SHP77 (cell line): ENCODE measurements at places on chromosomes 2 and 18.

DNA sequence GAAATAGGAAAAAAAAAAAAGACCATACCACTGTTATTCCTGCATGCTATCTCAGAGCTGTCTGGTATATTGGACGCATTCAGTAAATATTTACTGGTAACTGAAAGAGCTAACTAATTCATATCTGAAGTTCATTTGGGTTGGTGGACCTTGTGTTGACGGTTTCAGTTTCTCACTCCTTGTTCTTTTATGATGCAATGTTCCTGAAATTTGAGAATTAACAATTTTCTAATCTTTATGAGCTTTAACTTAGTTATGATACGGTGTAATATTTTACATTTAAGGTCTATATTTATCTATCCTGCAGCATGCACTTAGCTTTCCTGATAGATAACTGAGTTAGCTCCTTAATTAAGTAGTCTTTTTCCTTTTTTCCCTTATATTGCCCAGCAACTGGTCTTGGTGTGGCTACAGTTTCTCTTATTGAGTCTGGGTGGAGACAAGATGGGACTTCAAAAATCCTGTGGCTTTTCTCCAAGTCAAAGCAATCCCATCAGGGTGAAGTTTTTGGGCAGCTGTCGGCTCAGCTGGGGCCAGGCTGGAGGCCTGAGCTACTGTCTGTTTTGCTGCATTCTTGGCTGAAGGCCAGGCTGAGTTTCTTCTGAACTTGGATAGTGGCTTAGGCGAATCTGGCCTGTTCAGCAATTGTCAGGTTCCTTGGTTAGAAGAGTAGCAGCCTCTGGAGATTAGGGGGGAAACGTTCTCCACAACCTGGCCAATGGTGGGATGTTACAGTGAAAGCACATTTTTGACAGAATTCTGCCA lies 78.4 kb upstream of the MEX3C start:
- no peak for DNase-seq

GRCh38 chr2:241007880-241008710 lies 9.7 kb downstream of the SNED1 start:
- DNase-seq: no peak

- peak; percentile 7 for DNase-seq
These were observed 1.7 kb upstream of the STAMBP start for GRCh38 chr2:73827018-73827417.

DNA sequence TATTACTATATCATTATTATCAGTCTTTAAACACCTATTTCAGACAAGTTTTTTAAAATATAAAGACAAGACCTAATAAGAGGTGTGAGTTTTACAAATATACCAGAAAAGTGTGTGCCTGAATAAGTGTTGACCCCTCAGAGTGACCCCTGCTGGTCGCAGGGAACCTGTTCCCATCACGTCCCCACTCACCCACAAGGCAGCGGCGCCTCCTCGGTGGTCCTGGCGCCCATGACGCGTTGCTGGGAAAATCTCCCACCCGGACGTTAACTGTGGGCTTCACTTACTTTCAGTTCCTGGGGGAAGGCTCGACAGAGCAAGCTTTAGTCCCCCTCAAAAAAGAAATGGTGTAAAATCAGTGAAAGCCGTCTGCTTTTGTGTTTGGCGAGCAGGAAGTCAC lies 93.5 kb downstream of the TMEM18 start:
- no peak for DNase-seq

- DNase-seq: no peak
These were observed 28.4 kb upstream of the ANKRD44 start for GRCh38 chr2:197339016-197339415.

GRCh38 chr2:44155666-44156446 lies 12.8 kb upstream of the PPM1B start:
- DNase-seq: no peak

GRCh38 chr2:157536815-157537214 lies 91.8 kb downstream of the ACVR1C start:
- no peak for DNase-seq

DNA sequence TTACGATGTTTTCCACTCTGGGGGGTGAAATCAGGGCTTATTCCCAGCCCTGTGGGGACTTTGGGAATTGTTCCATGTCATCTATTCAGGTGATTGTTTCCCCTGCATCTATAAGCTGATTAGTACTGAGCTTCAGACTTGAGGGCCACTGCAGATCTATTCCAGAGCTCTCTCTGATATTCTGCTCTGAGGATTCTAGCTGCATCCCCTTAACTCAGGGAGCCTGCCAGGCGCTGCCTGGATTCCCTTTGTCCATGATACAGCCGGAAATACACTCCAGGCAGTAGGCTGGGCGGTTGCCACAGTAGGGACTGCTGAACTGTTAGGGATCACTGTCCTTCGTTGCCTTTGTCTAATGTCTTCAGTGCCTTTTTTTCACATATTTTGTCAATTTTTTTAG lies 31.3 kb downstream of the PTRHD1 start:
- no peak for DNase-seq

DNA sequence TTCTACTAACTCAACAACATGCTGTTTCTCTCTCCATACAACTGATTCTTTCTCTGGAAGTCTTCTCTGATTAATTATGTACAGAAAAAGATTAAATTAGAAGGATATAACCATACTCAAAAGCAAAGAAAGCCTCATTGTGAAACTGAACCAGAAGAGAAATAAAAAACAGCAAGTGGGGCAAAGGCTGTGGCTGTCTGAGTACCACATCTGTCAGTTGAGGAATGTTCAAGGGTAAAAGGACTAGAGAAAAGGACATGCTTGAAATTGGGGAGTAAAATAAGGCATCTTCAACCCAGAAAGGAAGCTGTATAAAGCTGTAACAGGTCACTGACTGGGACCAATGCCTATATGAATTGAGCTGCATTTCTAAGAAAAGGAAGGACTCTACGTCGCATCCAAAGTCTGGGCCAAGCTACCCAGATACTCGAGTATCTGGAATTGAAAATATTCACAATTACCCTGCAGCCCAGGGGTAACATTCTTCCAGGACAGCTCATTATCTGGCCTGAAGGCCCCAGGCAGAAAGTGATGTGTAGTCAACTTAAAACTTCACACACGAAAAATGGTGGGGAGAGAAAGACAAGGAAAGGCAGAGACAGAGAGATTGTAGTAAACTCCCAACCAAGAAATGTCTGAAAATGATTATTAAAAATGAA lies 356.0 kb upstream of the GALNT5 start:
- no peak for DNase-seq
